A549 treated with Mapracorat at 1 μM for 4 hours (cell line): ENCODE measurements at places on chromosomes 13 and 19. TPM values are rescaled to one million over a fixed set of nuclear protein-coding genes. Genes with fewer than 3 reads are reported as not detected.

CASP14 gene
- total RNA-seq: not detected in 5 replicates

BCAM gene
- 63.9 to 86.4 TPM (median 82.4 TPM) in 5 replicates for total RNA-seq

SCN1B gene
- 12.5 to 22.6 TPM (median 19.5 TPM) in 5 replicates for total RNA-seq

ZNF284 gene
- 0.23 to 0.58 TPM (median 0.36 TPM) in 5 replicates for total RNA-seq

RYR1 gene
- total RNA-seq: 5.4 to 6.3 TPM (median 6.1 TPM) in 5 replicates

PPFIA3 gene
- 4.7 to 9.0 TPM (median 8.0 TPM) in 5 replicates for total RNA-seq

TBC1D4 gene
- 11.8 to 18.0 TPM (median 13.6 TPM) in 5 replicates for total RNA-seq

IRS2 gene
- 34.8 to 55.9 TPM (median 44.4 TPM) in 5 replicates for total RNA-seq

GPR180 gene
- 2.4 to 3.4 TPM (median 3.0 TPM) in 5 replicates for total RNA-seq
